Panc1 (cell line): ENCODE measurements at places on chromosomes 16 and 17. TPM values are rescaled to one million over a fixed set of nuclear protein-coding genes. Genes with fewer than 3 reads are reported as not detected.

DNA sequence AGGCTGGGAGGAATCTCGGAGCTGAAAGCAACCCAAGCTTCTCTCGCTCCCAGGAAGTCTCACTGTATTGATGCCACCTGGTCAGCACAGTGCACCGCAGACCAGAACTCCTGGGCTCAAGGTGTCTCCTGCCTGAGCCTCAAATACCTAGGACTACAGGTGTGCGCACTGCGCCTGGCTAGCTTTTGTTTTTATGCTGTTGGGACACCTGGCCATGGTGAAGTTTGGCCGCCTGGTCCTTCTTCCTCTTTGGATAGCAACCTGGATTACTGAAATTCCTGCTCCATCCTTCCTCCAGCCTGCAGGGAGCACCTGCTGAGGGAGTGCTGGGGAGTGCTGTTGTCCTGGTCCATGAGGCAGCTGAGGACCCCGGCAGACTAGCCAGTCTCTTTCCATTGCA lies 56.6 kb downstream of the COTL1 start:
- no peak for DNase-seq

- no peak for DNase-seq
Observed at GRCh38 chr16:82846806-82847205, 220.0 kb downstream of the CDH13 start.

GRCh38 chr17:50350733-50351132 lies 4.8 kb downstream of the XYLT2 start:
- DNase-seq: no peak

GRCh38 chr16:69240331-69240730 lies 53.4 kb downstream of the SNTB2 start:
- no peak for DNase-seq

GRCh38 chr16:598823-599739 lies 9.2 kb downstream of the RAB40C start:
- no peak for DNase-seq

GRCh38 chr16:82242201-82242600 lies 72.2 kb upstream of the MPHOSPH6 start:
- DNase-seq: no peak

- no peak for DNase-seq
Observed at GRCh38 chr17:49602783-49603182, 27.1 kb downstream of the NXPH3 start.

GRCh38 chr16:59216291-59216690 lies 482.2 kb upstream of the GOT2 start:
- DNase-seq: no peak

DNA sequence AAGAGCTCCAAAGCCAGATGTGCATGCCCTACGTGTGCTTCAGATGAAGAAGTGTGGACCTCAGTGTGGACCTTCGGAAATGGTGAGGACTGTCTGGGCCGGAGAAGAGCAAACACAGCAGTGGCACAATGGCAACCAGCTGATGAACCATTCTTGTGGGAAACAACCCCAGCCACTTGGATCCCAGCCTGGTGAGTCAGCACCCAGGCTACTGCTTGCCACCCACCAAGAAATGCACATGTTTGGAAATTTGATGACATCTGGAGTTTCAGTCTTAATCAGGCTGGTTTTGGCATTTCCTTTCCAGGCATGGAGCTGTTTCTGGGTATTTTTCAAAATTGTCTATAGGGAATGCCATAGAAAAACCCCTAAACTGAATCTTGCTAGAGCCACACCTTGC lies 42.7 kb downstream of the DYNLRB2 start:
- no peak for DNase-seq

DNA sequence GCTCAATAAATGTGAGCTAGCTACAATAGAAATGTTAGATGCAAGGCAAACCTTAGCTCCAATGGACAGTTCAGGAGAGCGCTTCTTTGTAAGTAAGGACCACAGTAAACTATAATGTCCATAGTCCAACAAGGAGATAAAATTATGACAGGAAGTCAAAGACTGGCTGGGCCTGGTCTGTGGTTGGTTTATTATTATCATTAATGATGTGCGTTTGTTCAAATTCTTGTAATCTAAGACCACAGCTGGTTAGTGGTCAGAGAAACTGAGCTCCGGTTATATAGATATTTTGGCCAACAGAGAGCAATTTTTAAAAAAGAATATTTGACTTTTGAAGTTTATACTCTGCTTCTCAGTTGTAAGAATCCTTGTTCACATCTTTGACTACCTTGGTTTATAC lies 4.7 kb upstream of the CMTM2 start:
- no peak for DNase-seq

DNA sequence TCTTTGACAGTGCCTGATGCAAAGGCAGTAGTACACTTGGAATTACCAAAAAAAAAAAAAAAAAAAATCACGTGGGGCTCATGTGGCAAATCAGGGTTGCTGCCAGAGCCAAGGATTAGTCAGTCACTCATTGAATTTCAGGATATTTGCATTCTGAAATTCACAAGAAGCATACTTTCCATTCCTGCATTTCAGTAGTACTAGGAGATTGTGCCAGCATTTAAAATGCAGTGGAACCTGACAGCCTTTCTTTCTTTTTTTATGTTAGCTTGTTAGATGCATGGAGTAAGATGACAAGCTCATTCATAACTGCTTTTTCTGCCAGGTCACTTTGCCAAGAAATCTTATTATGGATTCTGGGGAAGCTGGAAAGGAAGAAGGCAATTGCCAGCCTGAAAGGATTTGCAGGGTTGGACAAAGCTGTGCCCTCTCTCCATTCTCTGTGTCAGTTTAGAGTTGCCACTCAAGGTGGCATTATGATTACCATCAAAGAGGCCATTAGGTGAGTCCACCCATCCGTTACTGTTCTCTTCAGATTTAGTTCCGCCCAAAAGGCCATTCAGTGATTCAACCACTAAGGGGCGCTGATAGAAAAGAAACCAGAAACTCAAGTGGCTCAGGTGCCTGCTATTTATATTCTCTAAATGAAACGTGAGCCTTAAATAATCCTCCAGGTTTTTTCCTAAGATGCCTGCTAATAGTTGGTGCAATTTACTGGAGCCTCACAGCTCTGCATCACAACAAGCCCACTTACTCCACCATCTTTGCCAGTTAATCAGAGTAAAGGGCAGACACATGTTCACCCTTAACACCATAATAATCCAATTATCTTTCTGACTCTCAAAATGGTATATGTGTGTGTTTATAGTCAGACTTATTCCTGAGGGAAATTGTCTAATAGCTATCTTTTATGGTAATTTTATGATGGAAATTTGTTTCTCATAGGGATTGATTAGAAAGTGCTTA lies 59.0 kb downstream of the TANGO6 start:
- peak; percentile 48 for DNase-seq

DNA sequence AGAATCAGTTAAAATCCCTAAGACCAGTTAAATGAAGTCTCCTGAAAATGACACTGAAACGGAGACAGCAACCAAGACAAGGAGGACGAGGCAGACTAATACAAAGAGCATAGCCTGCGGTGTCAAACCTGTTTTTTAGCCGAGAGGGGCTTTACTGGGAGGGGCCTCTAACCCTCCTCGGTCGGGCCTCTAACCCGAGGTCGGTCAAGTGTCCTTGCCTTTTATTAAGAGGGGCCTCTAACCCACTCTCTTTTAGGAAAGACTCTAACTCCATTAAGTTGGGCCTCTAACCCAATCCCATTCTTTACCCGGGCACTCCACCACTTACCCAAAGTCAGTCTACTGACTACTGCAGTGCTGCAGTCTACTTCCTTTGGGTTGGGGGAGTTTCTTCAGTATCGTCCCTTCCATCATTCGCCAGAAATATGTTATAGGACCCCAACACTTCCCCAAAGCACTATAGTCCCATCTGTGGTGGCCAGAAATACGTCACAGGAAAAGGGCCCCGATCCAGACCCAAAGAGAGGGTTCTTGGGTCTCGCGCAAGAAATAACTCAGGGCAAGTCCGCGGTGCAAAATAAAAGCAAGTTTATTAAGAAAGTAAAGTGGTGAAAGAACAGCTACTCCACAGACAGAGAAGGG lies 39.2 kb upstream of the ARL4D start:
- DNase-seq: no peak

- no peak for DNase-seq
Observed at GRCh38 chr17:62627904-62628633, 599 bp downstream of the MRC2 start.

- no peak for DNase-seq
Observed at GRCh38 chr16:4586291-4586690, 28.4 kb downstream of the UBALD1 start.

DNA sequence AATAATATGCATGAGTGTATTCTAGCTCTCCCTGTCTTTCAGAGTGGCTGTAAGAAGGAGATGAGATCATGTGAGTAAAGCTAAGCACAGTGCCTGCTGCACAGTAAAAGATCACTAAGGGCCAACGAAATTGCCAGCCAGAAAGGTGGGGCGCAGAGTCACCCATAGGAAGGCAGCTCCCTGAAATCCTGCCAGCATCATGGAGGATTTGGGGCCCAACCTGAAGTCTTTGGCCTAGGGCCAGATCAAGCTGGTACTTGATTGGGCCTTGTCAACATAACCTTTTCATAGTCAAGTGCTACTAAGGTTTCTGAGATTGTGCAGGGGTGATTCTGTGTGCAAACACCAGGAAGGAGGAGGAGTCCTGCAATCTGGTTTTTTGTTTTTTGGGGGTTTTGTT lies 16.5 kb downstream of the SCNN1B start:
- no peak for DNase-seq

GRCh38 chr16:4766875-4767628 lies at the start of gene ZNF500:
Gene ZNF500, minus strand, starts transcription at chr16:4767162. Its CDS starts 1,184 bp downstream, at chr16:4765978.
- DNase-seq: peak; percentile 84

DNA sequence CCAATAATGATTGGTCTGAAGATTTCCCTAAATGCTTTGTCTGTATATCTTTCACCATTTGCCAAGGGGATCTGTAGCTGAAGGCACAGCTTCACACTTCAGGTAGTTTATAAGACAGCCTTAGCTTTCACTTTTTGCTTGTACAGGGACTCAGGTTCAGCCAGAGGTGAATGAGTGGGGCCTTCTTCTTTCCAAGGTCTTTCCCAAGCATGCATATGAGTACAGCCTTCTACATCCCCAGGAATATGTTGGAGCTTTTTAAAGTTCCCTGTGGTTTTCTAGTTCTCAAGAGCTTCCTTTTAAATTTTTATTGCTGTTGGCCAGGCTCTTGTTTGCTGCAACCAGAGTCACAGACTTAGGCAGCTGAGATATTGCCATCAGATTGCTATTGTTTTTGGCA lies 17.9 kb upstream of the SPDYE4 start:
- DNase-seq: no peak

DNA sequence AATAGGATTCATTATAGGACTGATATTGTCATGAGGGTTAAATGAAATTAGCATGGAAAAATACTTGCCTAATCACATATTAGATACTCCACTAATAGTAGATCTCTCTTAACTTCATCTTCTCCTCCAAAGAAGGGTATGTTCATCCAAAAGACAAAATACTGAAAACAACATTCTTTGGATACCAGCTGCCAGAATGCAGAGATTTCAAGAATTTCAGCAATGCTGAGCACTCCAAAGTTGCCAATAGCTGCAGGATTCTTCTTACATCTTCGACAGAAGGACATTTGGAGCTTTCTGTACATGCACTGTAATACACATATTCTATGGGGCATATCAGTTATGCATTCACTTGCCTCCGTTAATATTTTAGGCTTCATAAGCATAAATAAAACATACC lies 436.5 kb downstream of the HAPSTR1 start:
- DNase-seq: no peak

GRCh38 chr16:73019457-73020362 lies 28.2 kb downstream of the ZFHX3 start:
- no peak for DNase-seq

GRCh38 chr17:1153795-1154546 lies 25.8 kb downstream of the ABR start:
- DNase-seq: no peak

DNA sequence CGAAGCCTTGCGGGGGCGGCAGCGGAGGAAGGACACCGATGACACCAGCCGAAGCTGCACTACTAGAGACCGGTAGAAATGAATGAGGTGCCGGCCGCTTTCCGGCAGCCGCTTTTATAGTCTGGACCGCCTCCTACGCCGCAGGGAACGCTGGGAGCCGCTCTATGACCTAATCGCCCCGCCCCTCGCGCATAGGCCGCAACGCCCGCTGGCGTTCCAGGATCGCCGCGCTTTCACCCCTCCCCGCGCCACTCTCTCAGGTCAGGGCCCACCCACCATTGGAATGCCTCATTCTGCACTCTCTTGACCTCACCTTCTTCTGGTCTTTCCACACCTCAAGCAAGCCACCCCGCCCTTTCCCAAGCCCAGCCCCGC lies at the start of gene DDX5:
DDX5 (minus strand) TSS at position 89 of the 375 bp plus-strand sequence. CDS start 170 bp downstream, outside the sequence.
- DNase-seq: peak; percentile 86

DNA sequence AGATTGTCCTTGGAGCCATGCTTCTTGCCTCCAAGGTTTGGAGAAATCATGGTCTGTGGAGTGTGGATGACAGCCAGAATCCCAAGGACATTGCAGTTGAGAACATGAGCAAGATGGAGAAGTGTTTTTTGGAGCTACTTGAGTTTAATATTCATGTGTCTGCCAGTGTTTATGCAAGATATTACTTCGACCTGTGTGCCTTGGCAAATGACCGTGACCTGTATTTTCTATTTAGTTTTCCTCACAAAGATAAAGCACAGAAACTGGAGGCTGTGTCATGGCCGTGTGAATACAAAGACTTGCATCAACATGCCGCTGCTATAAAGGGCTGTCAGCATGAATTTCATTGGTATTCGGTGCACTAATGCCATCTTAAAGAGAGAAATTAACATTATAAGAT lies 9.0 kb downstream of the GGA2 start:
- DNase-seq: no peak

DNA sequence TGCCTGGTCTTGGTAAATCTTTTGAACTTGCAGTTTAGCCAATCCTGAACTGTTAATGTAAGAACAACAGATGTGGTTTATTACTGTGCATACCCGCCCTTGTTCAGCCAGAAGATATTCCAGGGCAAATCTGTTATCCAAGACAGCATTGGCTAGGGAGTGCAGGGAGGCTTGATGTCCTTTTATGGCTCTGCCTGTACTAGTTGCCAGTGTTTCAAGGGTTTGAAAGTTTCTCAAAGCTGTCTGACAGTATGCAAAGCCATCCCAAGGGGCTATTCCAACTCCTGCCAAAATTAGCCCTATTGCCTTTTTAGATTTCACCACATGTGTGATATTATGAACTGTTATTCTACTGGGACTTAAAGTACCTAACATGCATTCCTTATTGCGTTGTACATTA lies 30.1 kb downstream of the LCMT1 start:
- DNase-seq: no peak

GRCh38 chr17:78358538-78359320 lies 1.1 kb downstream of the SOCS3 start:
- no peak for DNase-seq

Gene VAT1L
- not detected for total RNA-seq

Gene SEZ6L2
- total RNA-seq: 70.7 TPM

Gene OR4D1
- total RNA-seq: 0.05 TPM

Gene LRRC46
- 1.9 TPM for total RNA-seq

Gene ZG16
- total RNA-seq: not detected
